ENCODE measurements at places on chromosomes 6 and 20.

DNA sequence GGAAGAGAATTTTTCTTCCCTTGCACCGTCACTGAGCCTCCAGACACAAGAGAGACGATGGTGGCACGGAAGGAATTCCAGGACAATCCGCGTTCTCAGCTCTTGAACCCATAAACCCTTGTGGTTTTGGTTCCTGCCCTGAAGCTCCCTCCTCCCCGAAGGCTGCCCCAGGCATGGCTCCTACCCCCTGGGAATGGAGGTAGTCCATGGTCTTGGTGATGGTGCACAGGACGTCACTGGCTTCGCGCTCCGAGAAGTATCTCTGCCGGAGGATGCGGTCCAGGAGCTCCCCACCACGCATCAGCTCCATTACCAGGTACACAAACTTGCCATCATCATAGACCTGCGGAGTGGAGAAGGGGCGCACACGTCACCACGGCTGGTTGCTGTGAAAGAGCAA is 47.5 kb upstream of the MPC1 start:
- DNase-seq = no peak

DNA sequence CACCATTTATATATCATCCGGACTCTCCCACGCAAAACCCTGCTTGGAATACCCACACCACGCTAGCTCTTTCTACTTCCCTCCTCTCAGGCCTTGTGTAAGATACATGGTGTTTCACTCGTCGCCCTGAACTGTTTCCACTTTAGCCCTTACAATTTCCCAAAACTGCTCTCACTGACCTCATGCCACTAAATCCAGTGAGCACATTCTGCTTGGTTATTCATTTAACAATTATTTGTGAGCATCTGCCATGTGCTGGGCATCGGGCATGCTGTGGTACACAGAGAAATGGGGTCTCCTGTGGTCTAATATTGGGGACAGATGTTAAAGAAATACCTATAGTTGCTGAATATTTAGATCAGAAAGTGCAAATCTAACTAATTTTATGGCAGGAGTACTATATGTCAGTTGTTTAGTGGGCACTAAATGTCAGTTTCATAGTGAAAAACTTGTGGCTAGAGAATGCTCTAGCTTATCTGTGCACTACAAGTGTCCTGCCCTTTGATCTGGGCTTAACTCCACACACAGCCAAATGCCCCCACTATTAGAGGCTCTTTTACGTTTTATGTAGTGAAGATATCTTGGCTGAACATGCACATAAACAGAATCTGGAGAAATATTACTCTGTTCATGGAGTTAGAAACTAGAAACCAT is 41.0 kb downstream of the PLEKHG1 start:
- DNase-seq = no peak

DNA sequence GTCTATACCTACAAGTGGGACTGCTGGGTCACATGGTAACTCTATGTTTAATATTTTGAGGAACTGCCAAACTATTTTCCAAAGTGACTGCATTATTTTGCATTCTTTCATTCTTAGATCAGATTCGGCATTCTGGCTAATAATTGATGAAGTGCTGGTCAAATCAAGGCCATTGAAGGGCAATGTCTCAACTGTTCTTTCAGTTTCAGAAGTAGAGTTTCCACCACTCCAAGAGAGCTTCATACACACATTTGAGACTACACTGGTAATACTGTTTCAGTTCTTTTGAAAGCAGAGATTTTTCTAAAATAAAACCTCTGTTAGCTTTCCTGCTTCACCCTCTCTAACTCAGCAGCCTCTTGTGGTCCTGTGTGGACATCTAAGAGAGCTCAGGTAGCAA is 154.5 kb downstream of the CFAP61 start:
- DNase-seq = no peak

DNA sequence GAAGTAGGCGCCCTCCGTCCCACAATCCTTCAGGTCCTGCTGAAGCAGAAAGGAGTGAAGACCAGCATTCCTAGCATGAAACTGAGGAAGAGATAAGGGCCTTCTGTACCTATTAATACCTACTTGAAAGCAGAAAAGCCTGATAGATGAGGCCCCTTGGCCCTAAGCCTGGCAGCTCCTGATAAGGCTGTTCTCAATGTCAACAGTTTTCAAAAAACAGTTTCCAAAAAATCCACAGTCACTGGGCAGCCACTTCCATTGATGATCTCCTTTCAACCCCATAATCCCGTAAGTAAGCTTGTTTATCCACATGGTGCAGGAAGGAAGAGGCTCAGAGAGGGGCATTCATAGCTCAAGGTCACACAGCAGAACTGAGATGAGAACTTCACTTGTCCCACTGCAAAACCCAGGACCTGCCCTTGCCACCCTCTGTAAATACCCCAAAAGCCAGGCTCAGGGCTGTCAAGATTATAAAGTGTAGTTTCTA is 2.8 kb upstream of the E2F1 start:
- DNase-seq = no peak

GRCh38 chr20:25274481-25274880 is 26.6 kb downstream of the PYGB start:
- no peak for DNase-seq

DNA sequence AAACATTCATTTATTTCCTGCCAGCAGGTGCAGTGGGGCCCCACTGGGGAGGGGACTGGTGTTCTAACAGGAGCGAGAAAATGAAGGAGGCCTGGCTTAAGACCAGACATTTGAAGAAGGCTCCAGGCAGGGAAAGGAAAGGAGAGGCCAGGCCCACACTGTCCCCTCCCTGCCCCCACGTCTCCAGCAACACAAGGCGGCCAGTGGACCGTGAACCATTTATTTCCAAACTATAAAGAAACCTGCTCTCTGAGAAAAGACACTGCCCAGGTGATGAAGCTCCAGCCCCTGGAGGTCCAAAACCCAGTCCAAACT is 41.4 kb upstream of the CDH22 start:
- no peak for DNase-seq

DNA sequence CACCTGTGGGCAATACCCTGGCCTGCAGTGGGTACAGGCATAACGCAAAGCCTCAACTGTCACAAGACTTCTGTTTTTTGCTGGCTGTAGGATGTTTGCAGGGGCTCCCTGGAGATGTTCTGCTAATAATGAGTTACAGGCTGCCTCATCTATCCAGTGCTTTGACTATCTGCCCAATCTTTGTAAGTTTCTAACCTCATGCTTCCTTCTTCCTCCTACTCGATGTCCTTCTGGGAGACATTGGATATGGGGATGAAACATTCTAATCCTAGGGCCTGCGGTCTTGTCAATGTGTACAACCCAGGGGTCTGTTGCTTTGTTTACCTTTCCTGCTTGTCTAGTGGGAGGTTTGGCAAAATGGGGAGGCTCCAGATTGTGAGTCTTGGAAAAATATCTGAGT is 136.8 kb upstream of the TCF21 start:
- DNase-seq = no peak

GRCh38 chr6:69791065-69791471 is 5.7 kb downstream of the LMBRD1 start:
- DNase-seq = no peak

- no peak for DNase-seq
Observed at GRCh38 chr20:8996817-8997512, 71.9 kb upstream of the PLCB4 start.

DNA sequence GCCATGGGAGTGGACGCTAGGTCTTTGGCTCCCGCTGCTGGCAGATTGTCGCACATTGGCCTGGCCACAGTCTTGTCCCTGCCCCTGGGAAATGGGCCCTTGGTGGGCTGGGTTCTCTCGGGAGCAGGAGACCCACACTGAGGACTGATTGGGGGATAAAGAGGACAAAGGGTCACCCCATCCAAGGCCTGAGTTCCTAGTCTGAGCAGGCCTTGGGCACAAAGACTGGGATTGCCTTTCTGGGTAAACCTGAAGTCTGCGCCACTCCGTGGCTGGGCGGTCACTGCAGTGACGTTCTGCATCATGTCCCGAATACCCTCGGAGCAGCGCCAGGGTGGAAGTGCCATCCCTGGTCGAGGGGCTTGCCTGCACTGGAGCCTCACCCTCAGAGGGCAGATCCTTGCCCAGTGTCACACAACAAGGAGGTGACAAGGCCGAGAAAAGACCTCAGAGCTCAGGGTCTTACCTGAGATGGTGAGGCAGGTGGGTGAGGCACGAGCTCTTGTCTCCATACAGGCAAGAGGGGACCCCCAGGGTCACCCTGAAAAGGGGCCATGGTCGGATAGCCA is 36.1 kb upstream of the ZBP1 start:
- no peak for DNase-seq

DNA sequence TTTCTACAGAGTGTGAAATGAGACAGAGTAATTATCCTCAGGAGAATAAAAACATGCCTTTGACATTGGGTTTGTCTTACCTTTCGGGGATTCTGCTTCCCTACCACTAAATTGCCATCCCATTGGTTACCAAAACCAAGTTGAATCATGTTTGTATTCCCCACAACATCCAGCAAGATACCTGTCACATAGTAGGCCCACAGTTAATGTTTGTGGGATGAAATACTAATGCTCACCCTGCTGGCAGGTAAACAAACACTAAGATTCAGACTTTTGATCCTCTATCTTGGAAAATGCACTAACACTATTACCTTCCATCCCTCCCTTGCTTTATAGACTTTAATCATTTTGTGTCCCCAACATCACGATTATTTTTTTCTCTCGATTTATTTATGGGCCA is 8.2 kb upstream of the STXBP5 start:
- DNase-seq = no peak

DNA sequence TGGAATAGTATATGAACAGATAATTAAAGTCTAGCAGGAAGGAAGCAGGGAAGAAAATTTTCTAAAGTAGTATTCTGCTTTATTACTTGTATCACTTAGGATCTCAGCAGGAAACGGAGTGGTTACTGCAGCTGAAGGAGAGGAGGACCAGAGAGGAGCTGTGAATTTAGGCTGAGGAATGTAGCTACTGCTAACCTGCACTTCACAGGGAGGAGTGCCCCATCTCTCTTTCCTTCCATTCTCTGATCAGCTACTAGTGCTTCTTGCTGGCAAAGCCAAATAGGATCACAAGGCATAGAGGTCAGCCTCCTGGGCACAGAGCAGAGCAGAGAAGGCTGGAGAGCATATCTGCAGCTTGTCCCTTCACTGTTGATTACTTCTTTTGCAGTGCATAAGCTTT is 205.3 kb upstream of the ASCC3 start:
- no peak for DNase-seq

DNA sequence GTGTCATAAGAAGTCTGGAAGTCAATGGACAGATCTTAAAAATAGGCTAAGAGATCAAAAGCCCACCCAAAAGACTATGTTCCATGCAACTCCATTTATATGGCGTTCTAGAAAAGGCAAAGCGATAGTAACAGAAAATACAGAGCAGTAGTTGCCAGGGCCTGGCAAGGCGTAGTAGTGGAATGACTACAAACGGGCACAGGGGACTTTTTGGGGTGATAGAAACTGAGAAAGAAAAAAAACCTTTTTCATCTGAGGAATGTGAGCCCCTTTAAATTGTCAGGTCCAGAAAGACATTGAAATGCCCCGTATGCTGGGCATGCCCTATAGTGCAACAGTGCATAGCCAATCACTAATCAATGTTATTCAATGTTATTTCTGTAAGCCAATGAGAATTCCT is 47.2 kb upstream of the FAM50B start:
- DNase-seq = no peak

- no peak for DNase-seq
Observed at GRCh38 chr20:12201289-12201991, 283.7 kb downstream of the BTBD3 start.

DNA sequence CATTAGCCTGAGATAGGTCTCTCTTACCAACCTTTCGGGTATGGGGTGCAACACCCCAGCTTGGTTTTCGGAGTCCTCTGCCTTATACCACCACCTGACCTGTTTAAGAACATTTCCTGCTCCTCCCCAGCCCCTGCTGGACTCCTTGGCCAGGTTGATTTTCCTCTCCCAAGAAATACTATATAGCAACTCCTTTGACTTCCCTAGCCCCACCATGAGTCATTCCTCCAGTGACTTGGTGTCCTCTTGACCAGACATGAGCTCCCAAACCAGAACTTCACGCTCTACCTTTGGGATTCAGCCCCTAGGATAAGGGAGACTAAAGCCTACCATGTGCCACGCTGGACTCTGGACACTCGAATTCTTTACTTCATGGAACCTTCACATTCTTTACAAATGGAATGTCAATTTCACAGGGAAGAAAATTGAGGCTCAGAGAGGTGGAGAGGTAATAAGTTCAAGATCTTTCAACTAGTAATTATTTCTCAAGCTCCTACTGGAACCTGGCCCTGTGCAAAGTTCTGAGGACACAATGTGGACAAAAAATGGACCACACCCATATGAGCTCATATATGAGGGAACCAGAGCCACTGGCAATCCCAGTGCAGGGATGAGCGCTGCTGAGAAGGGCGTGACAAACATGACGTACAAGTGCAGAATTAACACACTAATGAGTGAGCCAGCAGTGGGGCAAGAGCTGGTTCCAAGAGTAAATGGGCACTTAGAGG is 48.2 kb downstream of the SIRPA start:
- no peak for DNase-seq

DNA sequence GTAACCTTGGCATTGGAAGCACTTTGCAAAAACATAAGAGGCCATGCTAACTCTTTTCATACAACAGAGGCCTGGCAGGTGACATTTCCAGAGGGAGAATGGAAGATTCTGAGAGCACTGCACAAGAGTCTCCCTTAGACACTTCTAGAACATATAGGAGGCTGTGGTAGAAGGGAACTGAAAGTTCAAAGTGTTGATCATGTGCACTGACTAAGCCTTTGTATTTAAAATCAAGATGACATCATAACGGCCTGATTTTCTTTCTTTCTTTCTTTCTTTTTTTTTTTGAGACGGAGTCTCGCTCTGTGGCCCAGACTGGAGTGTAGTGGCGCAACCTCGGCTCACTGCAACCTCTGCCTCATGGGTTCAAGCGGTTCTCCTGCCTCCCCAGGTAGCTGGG is 26.8 kb upstream of the DNAAF9 start:
- DNase-seq = no peak

GRCh38 chr20:32063695-32064094 is 11.7 kb downstream of the HCK start:
- no peak for DNase-seq

DNA sequence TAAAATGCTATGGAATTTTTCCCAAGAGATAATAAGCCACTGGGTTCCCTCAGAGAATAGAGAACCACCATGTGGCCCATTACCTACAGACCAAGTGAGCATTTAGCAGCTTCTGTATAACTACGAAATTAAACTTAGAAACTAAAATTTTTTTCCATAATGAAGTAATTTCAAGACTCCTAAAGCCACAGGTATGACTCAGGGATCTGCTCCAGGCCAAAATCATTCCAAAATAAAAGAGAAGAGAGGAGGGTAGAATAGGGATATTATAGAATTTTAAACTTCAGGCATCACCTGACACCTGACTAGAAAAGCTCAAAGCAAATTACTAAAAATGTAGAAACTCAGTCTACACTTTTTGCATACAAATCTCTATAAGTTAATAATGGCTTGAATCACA is 108.9 kb upstream of the DST start:
- DNase-seq = no peak

- no peak for DNase-seq
Observed at GRCh38 chr6:157456524-157456829, 75.5 kb downstream of the ZDHHC14 start.

GRCh38 chr20:54477191-54477955 is 2.0 kb downstream of the DOK5 start:
- no peak for DNase-seq

GRCh38 chr6:150313781-150314180 is 55.0 kb upstream of the IYD start:
- no peak for DNase-seq

GRCh38 chr6:126807876-126808275 is 310.6 kb upstream of the RSPO3 start:
- DNase-seq = no peak

Data from amniotic stem cell (primary cell).